ENCODE measurements at places on chromosomes 3 and 15. TPM values are rescaled to one million over a fixed set of nuclear protein-coding genes. Genes with fewer than 3 reads are reported as not detected.

DNA sequence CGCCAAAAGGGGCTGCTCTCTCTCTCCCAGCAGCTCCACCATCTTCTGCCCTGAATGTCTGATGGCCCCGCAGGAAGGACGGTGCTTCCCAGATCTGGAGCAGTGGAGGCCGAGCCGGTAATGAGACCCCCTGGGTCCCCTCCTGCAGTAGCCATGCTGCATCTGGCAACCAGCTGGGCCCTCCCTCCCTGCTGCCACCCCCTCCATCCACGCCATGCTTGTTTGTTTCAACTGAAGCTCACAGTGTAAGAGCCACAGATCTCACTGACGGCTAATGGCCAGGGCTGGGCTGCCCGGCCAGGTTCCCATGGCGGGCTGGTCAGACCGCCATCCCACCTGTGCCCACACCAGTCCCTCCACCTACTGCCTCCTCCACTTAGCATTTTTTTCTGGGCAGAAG is 260.8 kb downstream of the UACA start:
- no peak for DNase-seq

The TRAIP gene
- 8.7 TPM for total RNA-seq

GRCh38 chr3:196712514-196713413 is 587 bp downstream of the PIGX start:
- no peak for DNase-seq

- no peak for DNase-seq
These were observed 10.0 kb upstream of the SLC6A11 start for GRCh38 chr3:10806006-10806405.

- no peak for DNase-seq
These were observed 148.0 kb upstream of the LRTM1 start for GRCh38 chr3:55075846-55076245.

- DNase-seq: no peak
These were observed 53.9 kb downstream of the SLMAP start for GRCh38 chr3:57810048-57810447.

The GOLGA8J gene
- total RNA-seq: not detected

GRCh38 chr15:70701891-70702568 is 61.3 kb downstream of the UACA start:
- DNase-seq: no peak

DNA sequence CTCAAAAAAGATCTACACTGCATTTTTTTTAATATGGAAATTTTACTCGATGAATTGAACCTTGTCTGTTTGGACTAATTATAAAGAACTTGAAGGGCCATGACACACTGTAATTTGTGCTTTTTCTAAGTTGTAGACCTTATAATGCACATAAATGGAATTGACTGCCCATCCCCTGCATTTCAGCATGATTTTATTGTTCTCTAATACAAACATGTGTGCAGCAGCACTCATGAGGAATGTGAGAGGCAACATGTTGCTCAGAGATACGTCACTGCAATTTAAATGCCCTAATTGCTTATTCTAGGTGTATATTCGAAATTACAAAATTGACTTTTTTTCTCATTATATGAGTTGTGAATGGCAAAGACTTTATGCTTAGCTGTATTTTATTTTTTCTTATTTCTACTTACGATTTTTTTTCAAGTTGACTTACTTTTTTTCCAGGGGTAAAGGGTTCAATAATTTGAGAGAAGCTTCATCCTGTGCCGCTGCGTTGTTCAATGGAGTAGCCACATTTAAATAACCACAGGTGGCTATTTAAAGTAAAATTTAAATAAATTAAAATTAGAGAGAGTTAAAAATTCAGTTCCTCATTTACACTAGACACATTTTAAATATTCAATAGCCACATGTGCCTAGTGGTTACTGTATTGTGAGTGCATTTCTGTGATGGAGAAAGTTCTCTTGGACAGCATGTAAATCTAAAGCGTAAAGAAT is 1346.4 kb downstream of the ROBO1 start:
- no peak for DNase-seq

DNA sequence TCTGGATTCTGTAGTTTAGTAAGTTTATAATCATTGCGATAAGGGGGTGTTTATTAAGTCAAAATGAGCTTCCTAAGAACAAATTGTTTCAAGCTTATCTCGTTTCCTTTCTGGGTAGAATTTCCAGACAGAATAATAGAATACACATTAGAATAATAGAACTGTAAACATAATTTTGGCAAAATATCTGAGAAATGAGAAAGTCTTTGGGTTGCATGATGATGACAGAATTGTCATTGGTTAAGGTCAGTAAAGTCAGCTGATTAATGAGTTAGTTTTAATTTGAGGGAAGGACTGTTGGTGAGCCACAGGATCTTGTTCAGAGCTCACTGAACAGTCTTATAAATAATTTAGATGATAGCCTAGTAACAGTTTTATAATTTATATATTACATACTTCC is 10.2 kb downstream of the EIF2A start:
- DNase-seq: no peak

GRCh38 chr3:153166206-153166605 is 4.2 kb downstream of the RAP2B start:
- DNase-seq: no peak

GRCh38 chr3:159416856-159417255 is 571.8 kb upstream of the IL12A start:
- DNase-seq: no peak

GRCh38 chr15:64122936-64123351 is 27.2 kb downstream of the SNX1 start:
- no peak for DNase-seq

The CKMT1B gene
- total RNA-seq: not detected

The OR5K2 gene
- not detected for total RNA-seq

The FOXB1 gene
- not detected for total RNA-seq

- DNase-seq: no peak
These were observed 520 bp downstream of the ZNF654 start for GRCh38 chr3:88059380-88060170.

- DNase-seq: no peak
These were observed 194.7 kb upstream of the NANOGP8 start for GRCh38 chr15:35279811-35280210.

DNA sequence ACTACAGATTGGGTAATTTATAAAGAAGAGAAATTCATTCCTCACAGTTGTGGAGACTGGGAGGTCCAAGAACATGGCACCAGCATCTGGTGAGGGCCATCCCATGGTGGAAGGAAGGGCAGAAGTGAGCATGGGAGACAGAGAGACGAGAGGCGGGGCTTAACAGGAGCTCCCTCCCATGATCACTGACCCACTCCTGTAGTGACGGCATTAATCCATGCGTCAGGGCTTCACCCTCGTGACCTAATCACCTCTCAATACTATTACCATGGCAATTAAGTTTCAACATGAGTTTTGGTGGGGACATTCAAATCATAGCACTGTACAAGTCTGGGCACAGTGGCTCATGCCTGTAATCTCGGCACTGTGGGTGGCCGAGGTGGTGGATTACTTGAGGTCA is 17.1 kb downstream of the RPL32 start:
- no peak for DNase-seq

- DNase-seq: no peak
These were observed 51.7 kb downstream of the GRIP2 start for GRCh38 chr3:14488286-14489041.

DNA sequence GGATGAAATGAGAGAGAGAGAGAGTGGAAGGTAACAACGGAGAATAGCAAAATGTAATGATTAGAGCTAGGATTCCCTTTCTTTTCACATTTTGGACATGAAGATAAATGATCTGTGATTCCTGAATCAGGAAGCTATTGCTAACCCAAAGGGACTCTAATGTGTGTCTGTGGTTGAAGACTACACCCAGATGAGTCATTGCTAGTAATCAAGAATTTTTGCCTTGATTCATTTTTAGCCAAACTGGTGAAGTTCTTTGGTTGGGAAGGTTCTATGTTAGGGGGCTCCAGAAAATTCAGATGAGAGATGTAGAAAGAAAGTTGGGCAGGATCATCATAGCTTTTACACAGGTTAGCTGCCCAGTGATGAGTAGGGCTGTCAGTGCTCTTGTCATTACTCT is 116.4 kb downstream of the DUT start:
- no peak for DNase-seq

DNA sequence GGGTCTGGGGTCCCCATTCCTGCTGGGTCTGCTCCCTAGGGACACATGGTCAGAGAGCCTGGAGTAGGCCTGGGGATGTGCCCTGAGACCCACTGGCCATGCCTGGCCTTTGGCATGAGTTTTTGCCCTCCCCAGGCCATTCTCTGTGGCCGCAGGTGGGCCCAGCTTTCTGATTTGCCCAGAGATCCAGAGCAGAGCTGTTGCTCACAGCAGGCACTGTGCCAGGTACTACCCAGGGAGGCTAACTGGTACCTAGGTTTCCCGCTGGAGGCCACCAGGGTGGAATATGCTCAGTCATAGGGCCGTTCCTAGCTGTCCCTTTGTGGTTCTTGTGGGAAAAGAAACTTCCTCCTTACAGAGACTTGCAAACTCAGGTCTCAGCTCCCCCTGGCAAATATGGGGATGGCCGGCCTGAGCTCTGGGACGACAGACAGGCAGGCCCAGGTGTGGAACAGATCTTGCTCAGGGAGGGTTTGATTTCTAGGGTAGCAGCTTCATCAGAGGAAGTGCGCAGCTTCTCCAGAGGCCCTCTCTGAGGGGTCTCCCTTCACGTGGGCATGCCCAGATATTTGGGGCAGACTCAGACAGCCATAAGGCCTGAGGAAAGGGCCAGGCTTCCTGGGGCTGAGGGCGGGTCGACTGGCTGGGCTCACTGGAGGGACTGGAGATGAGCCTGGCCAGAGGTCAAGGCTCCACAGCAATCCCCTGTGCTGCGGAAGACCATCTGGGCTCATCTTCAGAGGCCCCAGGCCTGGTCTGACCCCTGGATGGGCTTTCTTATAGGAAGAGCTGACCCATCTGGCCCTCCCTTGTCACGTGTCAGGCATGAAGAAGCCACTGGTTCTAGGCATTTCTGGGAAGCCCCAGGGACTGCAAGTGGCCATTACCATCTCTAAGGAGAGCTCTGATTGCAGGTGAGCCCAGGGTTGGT is 28.0 kb downstream of the ACAA1 start:
- no peak for DNase-seq

- DNase-seq: peak; percentile 8
These were observed 46.9 kb downstream of the PIK3R4 start for GRCh38 chr3:130699765-130700164.

GRCh38 chr3:135000465-135000864 is 205.4 kb downstream of the EPHB1 start:
- no peak for DNase-seq
